CD4-positive, alpha-beta T cell treated with Interleukin-6 at 100 ng/mL for 8 hours (primary cell): ENCODE measurements at places on chromosomes 11 and 22.

DNA sequence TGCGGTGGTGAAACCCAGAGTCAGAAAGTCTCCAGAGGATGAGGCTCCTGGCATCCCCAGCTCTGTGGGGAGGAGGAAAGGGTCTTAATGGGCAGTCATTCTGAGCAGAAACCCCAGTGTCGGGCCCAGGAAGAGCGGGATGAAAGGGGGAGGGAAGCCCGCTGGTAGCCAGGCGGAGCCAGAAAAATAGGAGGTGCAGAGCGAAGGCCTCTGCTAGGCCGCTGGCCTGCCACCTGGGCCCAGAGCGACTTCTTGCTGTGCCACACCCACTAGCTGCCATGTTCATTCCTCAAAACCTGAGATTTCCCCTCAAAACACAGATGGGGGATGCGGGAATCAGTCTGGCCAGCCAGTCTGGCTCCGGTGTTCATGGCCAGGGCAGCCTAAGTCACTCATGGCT is 650 bp upstream of the POU2AF3 start:
- no peak for DNase-seq

- DNase-seq: no peak
These were observed 467 bp downstream of the EPS8L2 start for GRCh38 chr11:706439-706956.

DNA sequence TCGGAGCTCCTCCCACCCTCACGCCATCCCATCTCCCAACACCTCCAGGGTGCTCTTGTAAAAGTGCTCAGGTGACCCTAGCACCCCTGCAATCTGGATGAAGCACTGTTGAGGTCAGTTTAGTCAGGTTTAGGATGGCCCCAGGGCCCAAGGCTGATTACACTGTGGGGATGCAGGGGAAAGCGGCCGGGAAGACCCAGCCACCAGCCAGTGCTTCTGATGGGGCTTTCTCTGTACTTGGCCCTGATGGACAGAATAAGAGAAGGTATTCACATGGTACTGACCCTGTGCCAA is 28.7 kb downstream of the TPBGL start:
- no peak for DNase-seq

- no peak for DNase-seq
These were observed 4.4 kb downstream of the MRGPRE start for GRCh38 chr11:3227568-3228444.

- DNase-seq: no peak
These were observed 126.8 kb upstream of the RAG2 start for GRCh38 chr11:36724742-36725385.
